ENCODE measurements at places on chromosomes 5 and 9.

- no peak for DNase-seq
Measured at GRCh38 chr9:83715221-83715620, 7.5 kb upstream of the UBQLN1 start.

- DNase-seq: no peak
Measured at GRCh38 chr5:33297760-33298216, 143.0 kb upstream of the TARS1 start.

DNA sequence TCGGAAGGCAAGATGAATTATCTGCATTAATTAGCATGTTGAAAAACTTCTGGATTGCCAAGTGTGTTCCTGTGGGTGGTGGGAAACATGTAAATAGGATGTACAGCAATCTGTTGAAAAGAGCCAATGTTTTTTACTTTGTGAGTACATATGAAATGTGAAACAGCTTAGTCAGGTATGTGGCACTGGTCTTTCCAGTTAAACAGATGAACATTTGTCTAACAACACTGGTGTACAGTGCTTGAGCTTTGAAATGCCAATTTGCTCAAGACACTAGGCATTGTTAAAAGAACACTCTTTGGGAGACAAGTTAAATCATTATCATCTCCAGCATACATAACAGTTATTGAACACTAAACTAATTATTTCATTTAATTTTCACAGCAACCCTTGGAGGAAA, 107.3 kb upstream of the SLC24A2 start:
- DNase-seq: no peak

GRCh38 chr5:109573766-109574165, 116.0 kb upstream of the MAN2A1 start:
- DNase-seq: no peak

- DNase-seq: no peak
Measured at GRCh38 chr5:54930736-54931135, 54.7 kb downstream of the ESM1 start.

DNA sequence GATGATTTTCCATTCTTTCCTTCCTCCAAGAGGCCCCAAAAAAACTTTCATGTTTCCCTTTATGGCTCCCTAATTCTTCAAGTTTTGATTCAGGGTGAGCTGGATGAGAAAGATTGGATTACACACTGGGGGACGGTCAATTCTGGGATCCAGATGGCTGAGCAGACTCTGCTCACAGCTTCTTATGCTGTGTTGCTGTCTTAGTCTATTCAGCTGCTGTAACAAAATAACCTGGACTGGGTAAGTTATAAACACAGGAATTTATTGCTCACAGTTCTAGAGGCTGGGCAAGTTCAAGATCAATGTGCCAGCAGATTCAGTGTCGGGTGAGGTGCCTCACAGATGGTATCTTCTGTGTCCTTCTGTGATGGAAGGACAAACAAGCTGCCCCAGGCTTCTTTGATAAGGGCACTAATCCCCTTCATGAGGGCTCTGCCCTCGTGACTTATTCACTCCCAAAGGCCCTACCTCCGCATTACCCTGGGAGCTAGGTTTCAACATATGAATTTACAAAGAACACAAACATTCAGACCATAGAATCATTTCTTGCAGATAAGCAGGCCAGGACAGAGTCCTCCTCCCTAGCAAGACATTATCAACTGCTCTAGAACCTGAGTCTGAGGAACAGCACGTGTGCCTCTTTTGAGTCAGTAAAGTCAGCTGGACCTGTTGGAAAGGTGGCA, 23.1 kb upstream of the SMAD5 start:
- DNase-seq: no peak

DNA sequence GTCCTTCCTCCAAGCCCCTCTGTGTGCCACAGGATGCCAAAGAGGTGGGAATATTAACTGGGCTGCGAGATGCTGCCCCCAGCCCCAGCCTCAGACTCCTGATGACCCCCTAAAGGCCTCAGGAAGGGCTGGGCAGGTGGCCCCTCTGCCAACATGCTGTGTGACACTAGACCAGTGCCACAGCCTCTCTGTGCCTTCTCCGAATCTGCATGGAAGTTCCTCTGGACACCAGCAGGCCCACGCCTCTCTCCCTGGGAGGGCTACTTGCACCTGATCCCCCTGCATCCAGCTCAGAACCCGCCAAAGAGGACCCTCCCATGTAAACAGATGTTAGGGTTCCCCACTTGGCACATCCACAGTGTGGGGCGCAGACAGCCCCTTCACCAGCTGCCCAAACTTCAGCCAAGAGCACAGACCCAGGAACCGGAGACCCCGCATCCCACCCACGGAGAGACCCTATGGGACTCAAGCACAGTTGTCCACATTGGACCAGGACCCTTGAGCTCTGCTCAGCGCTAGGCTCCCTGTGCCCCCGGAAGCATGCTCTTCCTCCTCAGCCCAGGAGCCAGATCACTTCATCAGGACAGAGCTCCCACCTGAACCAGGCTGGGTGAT, 91.6 kb upstream of the LMX1B start:
- DNase-seq: no peak

GRCh38 chr5:146440353-146440752, 6.8 kb upstream of the TCERG1 start:
- no peak for DNase-seq

DNA sequence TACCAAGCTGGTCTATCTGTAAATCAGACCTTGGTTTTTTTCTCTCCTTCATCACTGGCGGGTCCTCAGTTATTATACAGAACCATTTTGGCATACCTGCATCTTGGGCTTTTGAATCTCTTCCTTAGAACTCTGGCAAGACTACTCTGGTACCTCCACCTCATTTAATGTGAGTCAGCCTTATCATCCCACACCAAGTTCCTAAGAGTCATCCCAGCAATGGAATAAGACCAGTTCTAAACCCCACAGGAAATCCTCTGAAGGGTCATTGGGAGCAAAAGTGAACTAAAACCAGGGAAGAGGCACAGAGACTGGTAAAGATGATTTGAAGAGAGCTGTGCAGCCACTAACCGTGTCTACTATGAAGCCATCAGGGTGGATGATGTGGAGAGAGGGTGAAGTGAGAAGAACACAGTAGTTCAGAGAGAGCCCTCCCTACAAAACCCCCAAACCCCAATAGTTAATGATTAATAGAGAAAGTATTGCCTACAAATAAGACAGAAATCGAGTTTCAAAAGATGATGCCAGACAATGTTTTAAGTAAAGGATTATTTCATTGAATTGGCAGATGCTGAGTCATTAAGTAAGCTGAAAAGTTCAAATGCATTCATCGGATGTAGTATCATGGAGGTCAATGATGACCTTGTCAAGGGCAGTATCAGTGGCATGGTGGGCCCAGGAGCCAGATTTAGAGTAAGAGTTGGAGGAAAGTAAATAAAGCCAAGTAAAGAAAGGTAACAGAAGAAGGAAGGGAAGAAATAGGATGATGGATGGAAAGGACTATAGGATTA, 85.4 kb downstream of the PCSK1 start:
- DNase-seq: no peak

GRCh38 chr9:109417054-109417453, 81.1 kb downstream of the PTPN3 start:
- no peak for DNase-seq

- DNase-seq: no peak
Measured at GRCh38 chr9:36149197-36149596, 12.7 kb downstream of the GLIPR2 start.

DNA sequence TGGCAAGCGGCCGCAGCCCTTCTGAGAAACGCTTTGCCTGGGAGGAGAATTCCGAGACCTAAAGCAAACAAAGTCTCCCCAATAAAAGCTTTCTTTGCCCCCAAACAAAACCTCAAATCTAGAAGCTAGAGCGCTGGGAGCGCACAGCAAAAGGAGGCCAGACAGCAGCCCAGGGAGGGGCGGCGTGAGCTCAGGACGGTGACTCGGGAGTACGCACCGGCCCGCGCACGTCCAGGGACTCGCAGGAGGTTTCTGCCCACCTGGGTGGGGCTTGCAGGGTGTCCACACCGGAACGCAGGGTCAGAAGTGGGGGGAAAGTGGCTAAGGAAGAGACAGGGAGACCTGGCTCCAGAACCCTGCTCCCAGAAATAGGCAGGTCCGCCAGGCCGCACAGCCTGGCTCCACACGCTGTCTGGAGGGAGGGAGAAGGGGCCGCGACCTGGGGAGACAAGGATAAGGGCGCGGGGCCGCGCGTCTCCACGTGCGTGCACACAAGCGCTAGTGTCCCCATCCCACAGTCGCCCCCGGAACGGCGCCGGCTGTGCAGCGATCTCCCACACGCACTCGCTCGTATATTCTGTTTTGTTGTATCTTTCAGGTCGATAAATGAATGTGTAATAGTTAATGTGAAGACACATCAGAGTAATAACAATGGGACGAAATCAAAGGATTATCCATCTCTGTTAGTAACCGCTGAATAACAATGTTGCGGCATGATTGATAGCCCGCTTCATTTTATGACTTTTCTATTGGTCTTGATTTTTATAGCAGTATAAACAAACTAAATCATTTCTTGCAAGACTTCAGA, 2.3 kb upstream of the OTP start:
- no peak for DNase-seq

GRCh38 chr5:178207183-178207916, 3.0 kb downstream of the HNRNPAB start:
- no peak for DNase-seq

GRCh38 chr9:104915753-104916152, 12.2 kb downstream of the ABCA1 start:
- no peak for DNase-seq

GRCh38 chr9:127523312-127523851, 72.1 kb downstream of the LRSAM1 start:
- no peak for DNase-seq

DNA sequence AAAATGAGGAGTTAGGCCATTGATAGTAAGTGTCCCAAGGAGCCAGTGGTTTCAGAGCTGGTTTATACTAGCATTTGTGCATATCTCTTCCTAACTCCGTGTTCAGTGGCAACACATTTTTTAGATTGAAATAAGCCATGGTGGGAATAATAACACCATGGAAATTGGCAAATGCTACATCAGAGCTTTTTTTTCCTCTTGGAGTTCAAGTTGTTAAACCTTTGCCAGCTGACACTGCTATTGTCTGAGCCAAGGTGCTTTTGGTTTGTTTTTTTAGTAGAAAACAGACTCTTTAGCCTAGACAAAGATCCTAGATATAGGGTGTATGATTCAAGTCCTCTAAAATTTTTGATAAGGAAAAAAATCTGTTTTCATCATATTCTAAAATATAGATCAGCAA, 2.8 kb downstream of the ACO1 start:
- DNase-seq: no peak

- DNase-seq: no peak
Measured at GRCh38 chr5:140558542-140558941, 1.3 kb upstream of the SRA1 start.

GRCh38 chr5:134642931-134643530, 5.6 kb upstream of the SEC24A start:
- DNase-seq: no peak

DNA sequence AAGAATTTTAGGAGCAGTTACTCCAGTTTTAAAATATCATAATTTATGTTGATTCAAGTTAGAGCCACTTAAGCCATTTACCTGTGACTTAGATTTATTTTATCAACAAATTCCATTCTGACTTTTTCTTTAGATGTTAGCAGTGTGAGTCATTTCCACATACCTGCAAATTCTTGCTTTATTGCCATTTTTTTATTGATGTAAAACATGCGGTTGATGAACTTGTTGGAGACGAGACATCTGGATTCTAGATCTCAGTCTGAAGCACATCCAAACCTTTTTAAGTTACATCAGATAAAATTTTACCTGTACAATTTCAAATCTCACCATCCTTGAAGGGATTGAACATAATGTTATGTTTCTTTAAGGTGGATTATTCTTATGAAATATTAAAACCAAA, 240.9 kb downstream of the IRX1 start:
- no peak for DNase-seq

DNA sequence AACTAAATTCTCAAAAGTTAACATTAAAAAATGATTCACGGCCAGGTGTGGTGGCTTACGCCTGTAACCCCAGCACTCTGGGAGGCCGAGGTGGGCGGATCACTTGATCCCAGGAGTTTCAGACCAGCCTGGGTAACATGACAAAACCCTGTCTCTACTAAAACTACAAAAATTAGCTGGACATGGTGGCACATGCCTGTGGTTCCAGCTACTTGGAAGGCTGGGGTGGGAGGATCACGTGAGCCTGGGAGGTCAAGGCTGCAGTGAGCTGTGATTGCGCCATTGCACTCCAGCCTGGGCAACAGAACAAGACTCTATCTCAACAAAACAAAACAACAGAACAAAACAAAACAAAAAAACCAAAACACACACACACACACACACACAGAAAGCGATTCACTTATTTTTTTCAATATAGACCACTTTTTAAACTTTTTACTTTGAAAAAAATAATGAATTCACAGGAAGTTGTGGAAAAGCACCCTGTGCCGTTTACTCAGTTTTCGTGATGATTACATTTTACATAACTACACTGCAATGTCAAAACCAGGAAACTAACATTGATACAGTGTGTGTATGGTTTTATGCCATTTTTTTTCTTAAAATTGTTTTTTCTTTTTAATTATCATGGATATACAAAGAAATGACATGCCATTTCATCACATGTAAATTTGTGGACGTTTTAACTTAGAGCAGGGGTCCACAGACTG, 73.7 kb downstream of the TENT4A start:
- no peak for DNase-seq

DNA sequence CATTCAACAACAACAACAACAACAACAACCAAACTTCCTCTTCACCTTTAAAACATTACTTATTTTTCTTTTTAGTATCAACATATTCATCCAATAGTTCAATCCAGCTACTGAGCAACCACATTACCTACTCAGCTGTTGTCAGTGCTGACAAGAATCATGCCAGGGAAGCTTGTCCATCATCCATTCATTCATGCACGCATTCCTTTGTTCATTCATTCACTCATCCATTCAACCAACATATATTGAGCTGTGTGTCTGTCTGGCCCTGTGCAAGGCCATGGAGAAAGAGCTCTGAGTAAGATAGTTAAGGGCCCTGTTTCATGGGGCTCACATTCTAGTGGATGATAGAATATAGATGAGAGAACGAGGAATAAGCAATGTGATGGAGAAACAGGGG, 80.2 kb upstream of the TBC1D2 start:
- DNase-seq: no peak

GRCh38 chr9:112069318-112070169, 105.6 kb downstream of the SUSD1 start:
- DNase-seq: no peak

Data from NCI-H1417 treated with DMSO at 0.1 percent for 48 hours (cell line).